ENCODE measurements at places on chromosomes 2 and 18.

DNA sequence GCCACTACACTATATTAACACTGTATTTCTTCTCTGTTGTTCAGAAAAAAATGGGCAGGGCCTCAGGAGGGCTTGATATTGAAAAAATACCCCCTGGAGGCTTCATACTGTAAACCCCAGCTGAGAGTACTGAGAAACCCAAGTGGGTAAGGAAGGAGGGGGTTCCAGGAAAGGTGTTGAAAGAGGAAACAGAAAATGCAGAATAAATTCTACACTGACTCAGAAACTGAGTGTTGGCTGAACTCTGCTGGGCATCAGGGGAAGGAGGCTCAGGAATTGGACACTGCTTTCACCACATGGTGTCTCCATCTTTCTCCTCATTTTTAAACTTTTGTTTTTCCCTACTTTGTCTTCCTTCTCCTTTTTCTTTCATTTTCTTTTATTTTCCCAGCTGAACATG is 253.7 kb downstream of the DYM start:
- no peak for DNase-seq

DNA sequence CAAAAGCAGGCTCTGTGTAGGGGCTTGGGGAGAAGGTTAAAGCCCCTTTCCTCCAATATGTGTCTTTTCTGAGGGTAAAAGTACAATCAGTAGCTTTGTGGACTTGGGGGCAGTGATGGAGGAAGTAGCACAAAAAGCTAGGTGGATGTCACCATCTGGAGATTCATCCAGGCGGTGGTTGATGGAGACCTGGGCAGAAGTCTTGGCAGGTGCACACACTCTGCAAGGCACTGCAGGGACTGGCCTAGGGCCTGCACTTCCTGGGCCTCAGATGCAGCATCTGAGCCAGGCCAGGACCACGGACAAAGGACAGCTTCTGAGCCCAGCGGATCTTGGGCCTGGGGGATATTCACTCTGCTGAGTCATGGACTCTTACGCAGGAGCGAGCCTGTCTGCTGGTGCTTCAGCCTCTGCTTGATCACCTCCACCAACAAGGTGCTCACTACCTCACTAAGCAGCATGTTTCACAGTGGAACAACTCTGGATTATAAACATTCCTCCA is 391.1 kb downstream of the TNS1 start:
- DNase-seq: no peak

DNA sequence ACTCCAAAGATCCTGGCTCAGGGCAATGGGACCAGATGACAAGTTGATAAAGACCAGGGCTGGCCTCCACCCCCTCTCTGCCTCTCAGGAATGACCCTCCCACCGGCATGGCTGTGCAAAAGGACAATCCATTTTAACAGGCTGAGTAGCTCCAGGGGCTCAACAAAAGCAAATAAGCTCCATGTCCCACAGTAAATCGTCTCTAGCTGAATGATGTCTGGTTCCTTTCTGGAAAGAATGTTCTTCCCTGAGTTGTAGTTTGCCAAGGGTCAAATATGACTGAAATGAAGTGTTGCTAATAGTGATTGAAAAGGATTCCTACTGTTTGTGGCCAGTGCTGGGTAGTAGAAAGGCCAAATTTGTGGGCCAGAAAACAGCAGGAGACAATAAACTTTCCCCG is 434.4 kb upstream of the ETAA1 start:
- DNase-seq: peak; percentile 17

DNA sequence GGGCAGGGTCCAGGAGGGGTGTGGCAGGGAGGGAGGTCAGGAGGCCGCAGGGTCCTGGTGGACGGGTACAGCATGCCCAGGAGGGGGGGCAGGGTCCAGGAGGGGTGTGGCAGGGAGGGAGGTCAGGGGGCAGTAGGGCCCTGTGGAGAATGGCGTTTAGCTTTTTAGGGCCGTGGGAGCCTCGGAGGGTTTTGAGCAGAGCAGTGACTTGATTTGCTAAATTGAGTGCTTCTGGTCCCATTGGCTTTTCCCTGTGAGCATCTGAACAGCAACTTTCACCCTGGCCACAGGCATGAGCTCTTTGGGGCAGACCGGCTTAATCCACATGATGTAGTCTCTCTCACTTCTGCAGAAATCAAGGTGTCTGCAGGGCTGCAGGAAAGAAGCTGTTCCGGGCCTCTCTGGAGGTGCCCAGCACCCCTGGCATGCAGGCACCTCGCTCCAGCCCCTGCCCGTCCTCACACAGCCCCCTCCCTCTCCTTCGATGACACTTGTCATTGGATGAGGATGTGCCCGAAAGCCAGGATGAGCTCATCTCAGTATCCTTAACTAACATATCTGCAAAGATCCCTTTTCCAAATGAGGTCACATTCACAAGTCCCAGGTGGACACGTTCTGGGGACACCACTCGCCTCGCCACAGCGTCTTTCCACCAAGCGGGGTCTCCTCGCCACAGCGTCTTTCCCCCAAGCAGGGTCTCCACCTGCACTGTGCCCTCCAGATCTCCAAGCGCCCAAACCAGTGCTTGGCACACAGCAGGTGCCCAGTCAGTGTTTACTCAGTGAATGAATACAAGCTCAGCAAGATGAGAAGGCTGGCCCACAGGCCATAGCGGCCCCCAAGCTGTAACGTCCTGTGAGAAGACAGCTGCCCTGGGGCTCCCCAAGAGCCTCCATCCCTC is 94.0 kb downstream of the NDUFA10 start:
- DNase-seq: no peak

DNA sequence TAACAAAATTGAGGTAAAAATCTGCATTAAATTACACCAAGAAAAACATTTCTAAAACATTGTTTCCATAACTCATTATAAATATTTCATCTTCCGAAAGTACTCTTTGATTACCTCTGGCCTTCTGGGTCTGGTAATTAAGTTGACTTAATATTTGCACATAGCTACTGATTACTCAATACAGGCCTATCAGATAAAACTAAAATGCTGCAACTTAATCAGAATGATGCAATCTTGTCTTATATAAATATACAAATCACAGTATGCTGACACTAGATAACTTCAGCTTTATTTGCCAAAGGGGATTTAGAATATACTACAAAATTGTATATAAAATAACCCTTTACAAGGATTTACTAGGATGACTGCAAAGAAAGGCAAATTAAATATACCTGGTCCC is 49.3 kb downstream of the SLC35F5 start:
- no peak for DNase-seq

DNA sequence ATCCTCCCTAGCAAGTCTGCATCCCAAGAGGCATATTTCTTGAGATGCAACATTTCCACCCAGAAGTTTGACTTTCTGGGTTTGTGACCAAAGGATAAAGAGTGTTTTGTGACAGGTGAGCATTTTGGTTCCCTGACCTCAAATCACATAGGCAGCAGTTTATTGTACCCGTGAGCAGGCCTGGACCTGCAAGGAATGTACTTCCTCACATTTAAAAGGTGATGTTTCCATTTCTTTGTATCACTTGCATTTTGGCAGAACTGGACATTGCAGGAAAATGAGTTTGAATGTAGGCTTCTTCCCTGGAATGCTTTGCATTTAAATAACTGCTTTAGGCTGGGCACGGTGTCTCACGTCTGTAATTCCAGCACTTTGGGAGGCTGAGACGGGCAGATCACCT is 160.7 kb downstream of the ALPK2 start:
- no peak for DNase-seq

DNA sequence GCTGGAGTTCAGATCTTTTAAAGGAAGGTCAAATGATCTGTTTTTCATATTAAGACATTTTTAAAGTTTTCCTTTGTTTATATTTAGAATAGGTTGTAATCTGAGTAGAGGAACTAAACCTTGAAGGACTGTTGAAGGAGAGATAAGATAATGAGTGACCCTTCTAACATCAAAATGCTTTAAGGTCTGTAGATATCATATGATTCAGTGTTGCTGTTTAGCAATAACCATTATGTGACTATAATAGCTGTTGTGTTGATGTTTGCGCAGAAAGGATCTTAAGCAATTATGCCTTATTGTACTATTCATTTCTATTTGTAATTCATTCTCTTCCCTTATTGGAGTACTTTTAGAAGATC is 60.0 kb downstream of the SLC16A14 start:
- no peak for DNase-seq

GRCh38 chr2:91477731-91478672 is 2786.5 kb downstream of the RPIA start:
- no peak for DNase-seq

- no peak for DNase-seq
Measured at GRCh38 chr2:216499641-216500218, 1.1 kb downstream of the RPL37A start.

- DNase-seq: no peak
Measured at GRCh38 chr2:183389546-183390080, 265.4 kb downstream of the NUP35 start.

GRCh38 chr2:72924353-72925240 is 7.3 kb downstream of the EMX1 start:
- DNase-seq: no peak

- DNase-seq: no peak
Measured at GRCh38 chr2:96912346-96913116, 42.7 kb upstream of the SEMA4C start.

GRCh38 chr2:57407772-57408201 is 638.8 kb upstream of the VRK2 start:
- DNase-seq: no peak

DNA sequence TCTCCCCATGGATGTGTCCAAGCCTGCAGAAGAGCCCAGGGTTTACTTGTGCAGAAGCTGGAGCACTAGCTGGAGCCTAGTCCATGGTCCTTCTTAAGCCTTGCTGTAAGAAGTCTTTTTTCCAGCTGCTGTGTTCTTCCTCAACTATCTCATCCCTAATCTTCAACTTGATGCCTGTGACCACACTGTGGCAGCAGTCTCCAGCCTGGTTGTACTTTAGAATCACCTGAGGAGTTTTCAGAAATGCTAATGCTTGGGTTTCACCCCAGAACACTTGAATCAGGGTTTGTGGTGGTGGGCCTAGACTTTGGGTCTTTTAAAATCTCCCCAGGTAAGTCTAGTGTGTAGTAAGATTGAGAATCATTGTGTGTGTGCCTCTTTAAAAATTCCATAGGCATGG is 173.6 kb downstream of the ADCYAP1 start:
- no peak for DNase-seq

DNA sequence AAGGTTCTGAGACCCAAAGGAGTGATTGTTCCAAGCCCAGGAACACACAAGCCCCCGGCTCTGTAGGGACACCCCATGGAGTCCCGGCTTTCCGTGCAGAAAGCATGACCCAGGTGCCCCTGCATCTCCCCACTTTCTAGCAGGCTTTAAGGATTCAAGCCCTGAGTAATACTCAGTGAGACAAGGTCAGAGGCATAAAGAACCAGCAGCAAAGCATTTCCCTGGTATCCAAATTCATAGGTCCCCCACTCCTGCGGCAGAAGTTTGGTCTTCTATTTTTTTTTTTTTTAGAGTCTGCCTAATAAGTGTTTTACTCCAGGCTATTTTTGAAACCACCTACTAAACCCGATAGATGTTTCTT is 16.3 kb downstream of the TSHZ1 start:
- DNase-seq: no peak

DNA sequence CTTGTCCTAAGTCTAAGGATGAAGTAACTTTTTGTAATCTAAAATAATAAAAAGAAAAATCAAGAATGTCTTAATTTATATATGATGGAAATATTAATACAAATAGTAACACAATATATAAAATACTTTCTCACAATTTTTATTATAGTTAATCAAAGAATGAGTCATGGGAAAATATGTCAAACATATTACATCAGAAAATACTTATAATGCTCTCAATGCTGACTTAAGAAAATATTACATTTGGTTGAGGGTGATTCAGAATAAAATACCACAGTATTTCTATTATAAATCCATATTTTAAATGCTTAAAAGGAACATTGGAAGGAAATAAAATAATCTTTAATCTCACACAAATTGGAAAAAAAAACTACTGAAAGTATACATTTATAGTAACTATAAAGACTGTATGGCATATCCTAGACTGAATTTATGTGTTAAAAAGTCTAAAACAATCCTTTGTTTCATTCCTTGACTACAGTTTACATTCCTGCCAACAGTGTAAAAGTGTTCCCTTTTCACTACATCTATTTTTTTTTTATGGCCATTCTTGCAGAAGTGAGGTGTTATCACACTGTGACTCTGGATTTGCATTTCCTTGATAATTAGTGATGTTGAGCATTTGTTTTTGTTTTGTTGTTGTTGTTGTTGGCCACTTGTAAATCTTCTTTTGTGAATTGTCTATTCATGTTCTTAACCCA is 1573.5 kb upstream of the ACVR2A start:
- DNase-seq: no peak

GRCh38 chr2:4673025-4673489 is 969.7 kb downstream of the DCDC2C start:
- DNase-seq: peak; percentile 57

DNA sequence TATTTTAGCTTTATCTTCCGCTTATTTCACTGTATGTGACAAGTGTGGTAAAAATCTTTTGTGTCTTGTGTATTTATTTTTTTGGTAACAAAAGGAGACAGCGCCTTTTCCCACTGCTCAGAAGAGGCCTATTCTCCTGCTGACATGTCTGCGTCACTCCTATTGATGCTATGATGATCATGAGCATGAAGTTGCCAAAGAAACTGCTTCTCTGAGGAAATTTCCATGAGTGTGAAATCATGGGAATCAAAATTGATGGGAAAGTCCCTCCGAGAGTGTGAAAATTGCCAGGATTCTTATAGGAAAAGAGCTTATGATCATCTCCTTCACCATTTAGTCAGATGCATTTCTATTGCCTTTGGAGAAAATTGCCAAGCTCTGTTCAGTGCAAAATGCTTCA is 36.5 kb upstream of the DARS1 start:
- DNase-seq: no peak

GRCh38 chr2:159635006-159635789 is 18.9 kb upstream of the BAZ2B start:
- DNase-seq: no peak

- no peak for DNase-seq
Measured at GRCh38 chr2:48948400-48949125, 193.0 kb upstream of the LHCGR start.

- DNase-seq: peak; percentile 69
Measured at GRCh38 chr2:2586931-2587330, 255.9 kb upstream of the MYT1L start.

DNA sequence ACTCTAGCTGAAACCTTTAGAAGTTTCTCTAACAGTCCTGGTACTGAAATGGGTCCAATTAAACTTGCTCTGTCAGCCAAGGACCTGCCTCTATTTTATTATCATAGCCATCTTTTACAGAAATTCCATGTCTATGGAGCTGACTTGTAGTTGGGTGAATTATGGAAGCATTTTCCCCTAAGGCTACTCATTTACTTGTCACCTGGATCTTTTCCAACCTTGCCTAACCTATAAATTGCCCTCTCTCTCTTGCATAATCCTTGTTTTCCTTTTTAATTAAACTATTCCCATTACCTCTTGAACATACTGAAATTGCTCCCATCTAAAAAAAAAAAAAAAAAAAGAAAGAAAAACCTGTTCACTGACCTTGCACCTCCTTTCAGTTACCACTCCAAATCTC is 74.6 kb upstream of the DOK6 start:
- no peak for DNase-seq

- DNase-seq: no peak
Measured at GRCh38 chr2:230694241-230694640, 18.4 kb upstream of the CAB39 start.

- DNase-seq: no peak
Measured at GRCh38 chr2:69017835-69018234, 4.9 kb downstream of the ANTXR1 start.

GRCh38 chr2:60068755-60069154 is 484.7 kb downstream of the BCL11A start:
- DNase-seq: no peak

Measured in NCI-H524 (cell line).